Astrocyte (in vitro differentiated cells and primary cell): ENCODE measurements at places on chromosomes 2 and 18. TPM values are rescaled to one million over a fixed set of nuclear protein-coding genes. Genes with fewer than 3 reads are reported as not detected.

- DNase-seq = peak; percentile 62
Observed at GRCh38 chr2:54964271-54964670, 86.0 kb downstream of the RTN4 start.

DNA sequence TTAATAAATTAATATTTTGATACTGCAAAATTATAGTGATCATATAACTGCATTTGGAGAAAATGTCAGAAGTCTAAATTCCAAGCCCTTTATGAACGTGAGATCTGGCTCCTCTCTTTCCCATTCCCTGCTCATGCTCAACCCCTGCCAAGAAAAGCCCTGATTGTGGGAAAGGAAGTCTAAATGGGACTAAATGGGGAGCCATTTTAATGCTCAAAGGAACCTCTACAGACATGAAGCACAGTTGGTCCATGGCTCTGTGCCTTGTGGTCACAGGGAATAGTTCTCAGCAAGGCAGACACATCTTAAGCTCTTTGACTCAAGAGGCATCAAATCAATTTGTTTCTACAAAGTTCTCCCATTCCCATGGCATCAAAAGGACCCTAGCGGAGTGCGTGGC is 29.3 kb upstream of the INSIG2 start:
- DNase-seq = peak; percentile 63

GRCh38 chr2:61887717-61888266 is 664 bp downstream of the CCT4 start:
- DNase-seq = peak; percentile 47

- DNase-seq = no peak
Observed at GRCh38 chr18:50461251-50461650, 86.4 kb downstream of the SKA1 start.

- peak; percentile 31 for DNase-seq
Observed at GRCh38 chr2:121804340-121804739, 48.9 kb downstream of the TSN start.

GRCh38 chr2:79780781-79781180 is 267.9 kb downstream of the CTNNA2 start:
- DNase-seq = peak; percentile 4

- DNase-seq = no peak
Observed at GRCh38 chr2:175832866-175833265, 169.2 kb downstream of the LNPK start.

GRCh38 chr2:139055202-139055601 is 275.0 kb upstream of the NXPH2 start:
- DNase-seq = no peak

DNA sequence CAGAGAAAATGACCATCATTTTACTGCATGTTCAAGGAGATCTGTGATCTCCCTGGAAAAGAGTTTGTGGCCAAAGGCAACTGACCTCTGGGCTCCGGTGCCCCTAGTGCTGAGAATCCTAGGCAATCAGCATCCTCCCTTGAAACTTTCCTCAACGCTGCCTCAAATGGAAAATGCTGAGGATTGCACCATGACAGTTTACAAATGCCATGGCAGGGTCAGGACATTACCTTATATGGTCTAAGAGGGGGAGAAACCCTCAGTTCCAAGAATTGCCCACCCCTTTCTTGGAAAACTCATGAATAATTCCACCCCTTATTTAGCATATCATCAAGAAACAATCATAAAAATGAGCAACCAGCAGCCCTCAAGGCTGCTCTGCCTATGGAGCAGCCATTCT is 48.3 kb downstream of the ALPK2 start:
- DNase-seq = peak; percentile 76

GRCh38 chr2:234588054-234588430 is 91.2 kb upstream of the ARL4C start:
- peak; percentile 83 for DNase-seq

DNA sequence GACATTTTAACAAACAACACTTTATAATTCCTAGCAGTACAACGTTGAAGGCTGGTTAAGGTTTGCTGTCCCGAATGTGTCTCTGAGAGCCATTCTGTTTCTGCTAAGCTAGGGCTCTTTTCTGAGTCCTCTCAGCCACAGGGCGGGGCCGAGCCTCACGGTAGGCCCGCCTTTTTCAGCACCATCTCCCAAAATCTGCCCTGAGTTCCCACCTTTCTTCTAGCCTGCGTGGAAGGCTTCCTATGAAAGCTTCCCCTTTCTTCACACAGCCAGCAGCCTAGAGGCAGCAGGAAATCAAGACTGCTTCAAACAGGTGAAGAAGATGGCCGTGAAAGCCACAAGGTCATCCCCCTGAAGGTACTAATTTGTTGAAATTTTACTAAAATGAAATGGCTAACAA is 255.5 kb downstream of the CDH2 start:
- peak; percentile 14 for DNase-seq

DNA sequence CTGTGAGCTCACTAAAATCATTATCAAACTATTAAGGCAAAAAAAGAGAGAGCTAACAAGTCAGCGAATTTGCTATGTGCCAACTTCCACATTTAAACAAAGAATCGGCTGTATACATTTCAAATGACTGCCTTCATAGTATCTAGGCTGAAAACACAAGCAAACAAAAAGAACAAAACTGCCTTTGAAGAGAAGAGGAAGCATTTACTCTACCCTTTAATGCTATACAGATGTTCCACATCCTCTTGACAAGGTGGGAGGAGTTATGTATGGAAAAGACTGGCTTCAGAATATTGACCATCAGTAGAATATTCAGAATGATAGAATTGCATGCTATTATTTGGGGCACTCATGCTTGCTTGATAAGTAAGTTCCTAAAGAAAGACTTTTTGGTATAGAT is 741.7 kb downstream of the PLCL1 start:
- DNase-seq = no peak

- no peak for DNase-seq
Observed at GRCh38 chr18:9741793-9742523, 33.9 kb downstream of the RAB31 start.

DNA sequence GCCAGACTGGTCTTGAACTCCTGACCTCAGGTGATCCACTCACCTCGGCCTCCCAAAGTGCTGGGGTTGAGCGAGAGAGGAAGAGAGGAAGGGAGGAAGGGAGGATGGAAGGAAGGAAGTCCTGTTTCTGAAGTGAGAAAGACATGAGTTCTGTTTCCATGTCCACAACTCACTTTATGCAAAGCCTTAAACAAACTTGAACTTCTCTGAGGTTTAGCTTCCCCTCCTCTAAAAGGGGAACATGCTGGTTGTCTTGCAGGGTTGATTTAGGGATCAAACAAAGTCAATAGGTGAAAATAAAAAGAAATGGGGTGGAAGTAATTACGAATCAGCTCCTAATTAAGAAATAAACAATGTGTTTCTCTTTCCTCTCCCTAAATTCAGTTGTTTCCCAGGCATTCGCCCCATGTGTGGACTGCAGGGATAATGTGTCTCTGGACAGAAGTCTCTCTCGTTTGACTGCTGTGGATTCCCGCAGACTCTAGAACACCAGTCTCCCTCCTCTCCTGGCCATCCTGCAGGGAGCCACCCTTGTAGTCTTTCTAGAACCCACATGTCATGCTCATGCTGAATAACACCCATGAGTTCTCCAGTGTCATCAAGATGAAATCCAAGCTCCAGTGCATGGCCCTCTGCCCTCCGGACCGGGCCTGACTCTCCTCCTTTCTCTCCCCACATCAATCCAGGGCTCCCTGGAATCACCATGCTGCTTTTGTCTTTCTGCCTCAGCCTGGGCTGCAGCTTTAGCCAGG is 229.3 kb upstream of the TRIB2 start:
- no peak for DNase-seq

GRCh38 chr18:10949655-10950054 is 199.7 kb downstream of the PIEZO2 start:
- DNase-seq = no peak

DNA sequence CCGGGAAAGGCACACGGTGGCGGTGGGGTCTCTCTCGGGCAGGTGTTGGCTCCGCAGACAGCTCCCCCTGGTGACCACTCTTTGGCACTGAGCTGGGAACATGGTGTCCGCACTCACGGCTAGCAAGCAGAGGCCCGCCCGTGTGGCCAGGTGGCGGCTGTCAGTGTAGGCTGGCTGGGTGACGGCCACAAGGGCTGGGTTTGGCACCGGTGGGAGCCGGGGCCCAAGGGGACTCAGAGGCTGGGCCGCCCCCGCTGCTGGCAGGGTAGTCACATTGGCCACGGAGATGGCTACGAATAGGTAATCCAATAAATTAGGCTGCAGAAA is 1071.7 kb downstream of the RPIA start:
- DNase-seq = no peak

GRCh38 chr2:7900593-7900992 is 781.3 kb upstream of the ID2 start:
- DNase-seq = no peak

- DNase-seq = no peak
Observed at GRCh38 chr2:70692256-70692655, 75.7 kb downstream of the ADD2 start.

GRCh38 chr18:6107794-6108193 is 212.5 kb upstream of the TMEM200C start:
- no peak for DNase-seq

CRYBA2 gene
- total RNA-seq = not detected in 2 replicates

PCARE gene
- not detected in 2 replicates for total RNA-seq

RNF125 gene
- total RNA-seq = 1.8 and 1.9 TPM in 2 replicates

IL1A gene
- 0.31 and 0.43 TPM in 2 replicates for total RNA-seq

CACNB4 gene
- total RNA-seq = 1.8 and 2.9 TPM in 2 replicates

CCDC150 gene
- 2.2 and 4.4 TPM in 2 replicates for total RNA-seq

OTOS gene
- total RNA-seq = not detected in 2 replicates

CNGA3 gene
- total RNA-seq = not detected in 2 replicates

CLHC1 gene
- total RNA-seq = 16.5 and 17.5 TPM in 2 replicates

UGT1A3 gene
- not detected in 2 replicates for total RNA-seq

TBR1 gene
- total RNA-seq = not detected in 2 replicates

SLC11A1 gene
- not detected in 2 replicates for total RNA-seq

UGT1A8 gene
- not detected in 2 replicates for total RNA-seq

KIF5C gene
- 21.0 and 24.3 TPM in 2 replicates for total RNA-seq

TEX44 gene
- total RNA-seq = not detected in 2 replicates

FN1 gene
- 17,010 and 22,524 TPM in 2 replicates for total RNA-seq
